Suppressor macrophage (primary cell): ENCODE measurements at places on chromosomes 4 and X.
A peak's percentile ranks its signal among the peaks of the same experiment; 100 is the strongest.

DNA sequence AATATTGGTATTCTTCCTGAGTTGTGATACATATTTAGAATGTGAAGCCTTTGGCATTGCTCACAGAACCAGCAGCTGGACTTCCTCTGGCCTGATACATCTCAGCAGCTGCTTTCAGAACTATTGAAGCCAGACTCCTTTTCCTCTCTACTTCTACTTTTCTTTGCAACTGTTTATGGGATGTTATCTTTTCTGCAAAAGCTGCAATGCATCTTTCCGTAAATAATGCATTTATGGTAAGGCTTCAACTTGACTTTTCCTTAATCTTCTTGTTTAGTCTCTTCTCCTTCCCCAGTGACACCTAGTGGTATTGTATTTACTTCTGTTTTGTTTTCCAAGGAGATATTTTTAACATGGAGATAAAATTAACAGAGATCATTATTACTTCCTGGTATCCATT is 1548.7 kb downstream of the PCDH7 start:
- no peak for DNase-seq

GRCh38 chr4:26860922-26861433 is 337 bp downstream of the STIM2 start:
- peak; percentile 72 for DNase-seq

GRCh38 chrX:133306316-133306715 is 88.2 kb upstream of the TFDP3 start:
- DNase-seq = no peak

DNA sequence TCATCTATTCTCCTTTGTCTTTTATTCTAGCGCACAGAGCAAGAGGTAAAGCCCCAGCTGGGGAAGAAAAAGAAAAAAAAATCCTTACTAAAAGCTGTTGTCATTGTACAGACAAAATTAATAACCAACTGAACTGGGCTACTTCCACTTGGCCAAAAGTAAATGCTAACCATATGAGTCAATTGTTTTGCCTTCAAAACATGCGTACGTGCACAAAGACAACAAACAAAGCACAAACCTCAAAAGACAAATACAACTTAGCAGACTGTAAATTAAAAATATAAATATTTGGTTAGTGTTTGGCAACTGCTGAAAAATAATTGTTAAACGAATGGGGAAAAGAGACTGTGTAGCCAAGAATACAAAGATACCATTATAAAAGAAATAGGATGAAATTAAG is 5.9 kb downstream of the EDA2R start:
- DNase-seq = no peak

DNA sequence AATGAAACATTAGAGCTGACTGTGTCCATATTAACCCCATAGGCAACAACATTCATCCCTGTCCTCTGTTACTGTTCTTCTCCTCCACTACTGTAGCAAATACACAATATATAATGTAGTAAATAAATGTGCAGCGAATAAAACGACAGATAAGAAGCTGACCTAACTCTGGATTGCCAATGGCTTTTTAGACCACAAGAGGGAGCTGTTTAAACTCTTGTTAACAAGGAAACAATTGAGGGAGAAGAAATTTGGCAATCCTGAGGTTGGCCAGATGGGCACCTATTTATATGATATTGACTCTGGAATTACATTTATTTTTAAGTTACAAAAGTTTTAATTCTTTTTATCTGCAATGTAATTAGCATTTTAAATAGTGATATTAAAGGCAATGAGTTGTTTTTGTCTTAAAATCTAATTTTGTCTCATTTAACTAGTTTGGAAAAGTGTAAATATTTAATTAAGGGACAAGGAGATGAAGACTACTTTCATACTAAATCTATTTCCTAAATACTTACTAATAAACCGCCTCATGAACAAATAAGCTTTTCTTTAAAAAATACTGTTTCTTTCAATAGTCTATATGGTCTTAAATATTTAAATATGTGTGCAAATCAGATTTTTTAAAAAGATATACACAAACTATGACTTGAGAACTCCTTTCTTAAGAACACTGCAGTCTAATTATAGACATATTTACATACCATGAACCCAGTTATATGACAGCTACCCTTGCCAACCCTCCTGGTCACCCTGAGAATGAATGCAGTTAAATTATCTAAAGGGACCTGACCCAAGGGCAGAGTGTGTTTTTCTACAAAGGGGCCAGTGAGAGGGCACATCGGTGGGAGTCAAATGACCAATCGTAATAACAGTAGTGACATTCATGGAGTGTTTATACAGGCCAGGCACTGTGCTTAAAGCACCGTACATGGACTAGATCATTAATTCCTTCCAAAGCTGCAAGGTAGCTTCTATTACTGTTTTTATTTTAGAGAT is 52.9 kb upstream of the HPF1 start:
- peak; percentile 78 for DNase-seq

GRCh38 chr4:86249074-86249473 is 110.8 kb downstream of the MAPK10 start:
- no peak for DNase-seq

DNA sequence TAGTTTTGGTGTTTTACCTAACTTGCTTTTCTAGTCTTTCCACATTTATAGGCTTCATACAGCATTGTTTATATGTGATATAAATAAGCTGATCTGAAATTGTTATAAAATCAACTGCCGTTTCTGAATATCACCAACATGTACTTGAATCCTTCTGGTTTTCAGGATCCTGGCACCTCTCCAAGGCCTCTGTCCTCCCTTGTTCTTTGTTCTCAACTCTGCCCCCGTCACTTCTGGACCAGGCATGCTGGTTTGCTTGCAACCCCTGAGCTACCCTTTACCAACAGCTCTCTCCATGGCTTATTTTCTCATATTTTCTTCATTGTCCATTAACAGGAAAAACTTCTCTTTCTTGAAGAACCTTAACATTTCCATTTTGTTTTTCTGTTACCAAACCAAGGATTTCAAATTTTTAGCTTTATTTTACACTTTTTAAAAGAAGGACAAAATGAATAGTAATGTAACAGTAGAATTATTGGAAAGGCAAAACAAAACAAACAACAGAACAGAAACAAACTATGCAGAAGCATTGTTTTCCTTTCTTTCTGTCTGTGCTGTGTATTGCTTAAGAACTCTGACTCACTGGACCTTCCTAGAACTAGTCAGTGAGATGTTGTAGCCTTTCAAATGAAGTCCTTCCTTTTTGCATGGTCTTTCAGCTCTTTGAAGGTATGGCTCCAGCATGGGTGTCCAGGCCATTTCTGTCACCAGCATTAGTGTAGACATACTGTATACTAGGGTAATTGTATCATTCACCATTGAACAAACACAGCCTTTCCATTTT is 44.8 kb downstream of the BANK1 start:
- peak; percentile 17 for DNase-seq

DNA sequence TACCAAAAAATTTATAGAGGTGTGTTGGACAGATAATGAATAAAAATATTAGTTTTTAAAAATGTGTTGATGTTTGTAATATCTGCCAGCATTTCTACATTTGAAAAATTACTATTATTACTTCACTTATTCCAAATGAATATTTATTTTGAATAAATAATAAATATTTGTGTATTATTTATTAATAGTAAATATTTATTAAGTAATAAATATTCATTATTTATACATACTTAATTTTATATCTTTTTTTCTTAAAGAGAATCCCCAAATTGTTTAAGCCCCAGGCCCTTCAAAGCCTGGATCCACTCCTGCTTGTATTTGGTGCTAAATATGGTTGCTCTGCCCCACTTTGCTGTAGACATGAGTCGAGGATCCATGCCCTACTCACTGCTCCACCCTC is 60.5 kb upstream of the HOPX start:
- no peak for DNase-seq

DNA sequence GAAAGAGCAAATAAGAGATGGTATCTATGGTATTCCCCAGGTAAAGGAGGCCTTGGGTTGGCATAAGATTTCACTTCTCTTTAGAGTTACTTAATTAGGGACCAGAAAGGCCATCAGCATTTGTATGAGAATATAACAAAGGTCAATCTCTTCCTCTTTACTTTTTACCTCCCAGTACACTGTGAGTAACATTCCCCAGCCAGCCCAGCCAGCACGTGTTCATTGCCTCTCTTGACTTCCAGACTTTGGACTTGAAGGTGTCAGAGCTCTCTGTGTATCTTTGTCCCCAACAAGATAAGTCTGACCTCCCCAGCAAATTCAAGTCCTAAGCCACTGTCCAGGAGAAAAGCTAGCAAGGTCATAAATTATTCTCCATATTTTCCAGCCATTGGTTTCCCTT is 110.5 kb downstream of the AR start:
- no peak for DNase-seq

GRCh38 chr4:80173401-80173800 is 23.9 kb upstream of the PRDM8 start:
- DNase-seq = no peak

GRCh38 chrX:39871648-39872047 is 226.1 kb downstream of the BCOR start:
- no peak for DNase-seq

GRCh38 chr4:89829470-89830138 is 7.4 kb downstream of the SNCA start:
- peak; percentile 96 for DNase-seq

GRCh38 chrX:18616688-18617406 is 55.1 kb downstream of the RS1 start:
- DNase-seq = no peak

- no peak for DNase-seq
These were observed 140.3 kb upstream of the ZXDB start for GRCh38 chrX:57451426-57452020.

DNA sequence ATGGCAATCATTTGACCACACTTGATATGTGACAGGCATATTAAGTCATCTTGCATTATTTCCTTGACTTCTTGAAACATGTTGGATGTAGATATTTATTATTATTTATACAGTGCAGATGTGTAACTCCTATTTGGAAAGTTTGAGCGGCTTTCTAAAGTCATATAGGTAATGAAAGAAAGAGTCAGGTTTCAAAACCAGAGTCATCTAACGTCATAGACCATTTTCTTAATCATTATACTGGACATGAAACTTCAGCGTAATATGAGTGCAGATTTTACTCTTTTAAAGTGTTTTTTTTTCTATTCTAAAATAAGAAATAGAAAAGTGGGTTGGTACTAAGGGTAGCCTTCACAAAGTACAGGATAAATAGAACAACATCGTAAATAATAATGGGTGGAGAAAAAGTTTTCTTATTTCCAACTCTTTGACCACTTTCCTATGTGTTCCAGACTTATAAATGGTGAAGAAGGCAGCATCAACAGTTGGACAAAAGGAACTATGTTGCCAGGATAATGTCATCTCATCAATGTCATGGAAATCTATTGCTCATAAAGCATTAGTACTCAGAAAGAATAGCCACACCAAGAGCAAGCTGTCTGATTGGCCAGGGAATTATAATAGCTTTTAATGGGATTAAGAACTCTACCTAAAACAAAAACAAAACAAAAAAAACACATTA is 108.0 kb upstream of the PCDH18 start:
- DNase-seq = no peak

- no peak for DNase-seq
These were observed 12.8 kb downstream of the HOPX start for GRCh38 chr4:56668267-56668666.

- DNase-seq = no peak
These were observed 1.5 kb downstream of the FUNDC2 start for GRCh38 chrX:155028129-155028528.

GRCh38 chr4:179867300-179867878 is 2375.8 kb upstream of the TENM3 start:
- peak; percentile 48 for DNase-seq

- DNase-seq = no peak
These were observed 7.9 kb downstream of the NDNF start for GRCh38 chr4:121064482-121064881.

DNA sequence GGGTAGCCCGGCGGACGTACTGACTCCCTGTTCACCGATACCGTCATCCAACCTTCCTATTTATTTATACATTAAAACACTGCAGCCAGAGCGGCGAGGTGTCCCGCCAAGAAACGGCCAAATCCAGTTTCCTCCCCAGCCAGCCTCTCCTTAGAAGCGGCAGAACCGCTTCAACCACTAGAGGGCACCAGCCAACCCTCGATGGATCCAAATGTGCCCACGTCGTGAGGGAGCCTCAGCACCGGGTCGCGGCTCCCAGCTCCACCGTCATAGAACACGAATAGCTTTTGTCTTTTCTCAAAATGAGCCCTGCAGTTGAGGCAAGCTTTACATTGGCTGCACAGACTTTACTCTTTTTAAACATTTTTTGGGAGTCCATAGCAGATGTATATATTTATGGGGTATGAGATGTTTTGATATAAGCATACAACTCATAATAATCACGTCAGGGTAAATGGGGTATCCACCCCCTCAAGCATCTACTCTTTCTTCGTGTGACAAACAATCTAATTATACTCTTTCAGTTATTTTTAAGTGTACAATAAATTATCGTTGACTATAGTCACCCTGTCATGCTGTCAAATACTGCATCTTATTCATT is 13.0 kb upstream of the HELT start:
- DNase-seq = peak; percentile 90

DNA sequence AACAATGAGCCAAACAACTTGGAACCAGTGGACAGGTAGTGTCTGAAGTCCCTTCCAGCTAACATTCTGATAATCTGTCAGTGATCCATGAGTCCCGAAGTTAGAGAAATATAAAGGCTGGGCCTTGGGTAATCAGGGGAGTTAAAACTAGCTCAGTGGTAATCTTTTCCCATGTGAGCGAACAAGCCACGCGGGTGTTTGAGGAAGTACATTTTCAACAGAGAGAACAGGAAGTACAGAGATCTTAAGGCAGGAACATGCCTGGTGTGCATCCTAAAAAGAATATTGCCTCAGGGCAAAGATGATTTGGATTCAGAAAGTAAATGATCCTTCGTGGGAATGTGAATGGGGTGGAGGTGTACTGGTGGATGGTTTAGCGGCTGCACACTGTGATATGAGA is 42.9 kb downstream of the FNIP2 start:
- peak; percentile 95 for DNase-seq
